ENCODE measurements at places on chromosomes 13 and 19.
A peak's percentile ranks its signal among the peaks of the same experiment; 100 is the strongest.

GRCh38 chr19:1045247-1045603 is 5.3 kb downstream of the ABCA7 start:
- peak; percentile 63 for DNase-seq

- no peak for DNase-seq
These were observed 59.3 kb upstream of the ABCC4 start for GRCh38 chr13:95360464-95361097.

DNA sequence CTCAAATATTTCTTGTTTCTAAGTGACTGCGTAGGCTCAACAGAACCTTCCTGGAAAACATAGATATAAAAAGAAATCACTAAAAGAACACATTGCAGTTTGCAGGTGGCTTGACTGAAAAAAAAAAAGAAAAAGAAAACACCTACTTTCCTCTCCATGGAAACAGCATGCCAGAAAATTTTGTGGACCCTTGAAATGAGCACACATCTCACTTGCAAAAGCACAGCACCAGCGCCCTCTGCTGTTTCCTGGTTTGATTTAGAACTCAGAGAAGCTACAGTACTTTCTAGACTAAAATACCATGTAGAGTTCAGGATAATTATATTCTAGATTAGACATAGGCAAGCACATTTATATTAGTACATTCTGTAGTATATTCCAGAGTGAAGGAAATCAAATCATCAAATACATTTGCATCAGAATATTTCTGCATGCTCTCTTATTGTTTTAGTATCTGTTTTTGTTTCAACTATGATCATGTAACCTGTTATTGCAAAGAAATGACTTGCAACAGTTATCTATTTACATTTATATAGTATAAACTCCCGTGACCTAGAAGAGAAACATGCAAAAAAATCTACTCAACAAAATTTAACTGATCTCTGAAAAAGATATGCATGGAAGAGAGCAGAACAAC is 22.3 kb upstream of the XPO4 start:
- DNase-seq: peak; percentile 61

- DNase-seq: no peak
These were observed 166.3 kb upstream of the ARGLU1 start for GRCh38 chr13:106734198-106734597.

DNA sequence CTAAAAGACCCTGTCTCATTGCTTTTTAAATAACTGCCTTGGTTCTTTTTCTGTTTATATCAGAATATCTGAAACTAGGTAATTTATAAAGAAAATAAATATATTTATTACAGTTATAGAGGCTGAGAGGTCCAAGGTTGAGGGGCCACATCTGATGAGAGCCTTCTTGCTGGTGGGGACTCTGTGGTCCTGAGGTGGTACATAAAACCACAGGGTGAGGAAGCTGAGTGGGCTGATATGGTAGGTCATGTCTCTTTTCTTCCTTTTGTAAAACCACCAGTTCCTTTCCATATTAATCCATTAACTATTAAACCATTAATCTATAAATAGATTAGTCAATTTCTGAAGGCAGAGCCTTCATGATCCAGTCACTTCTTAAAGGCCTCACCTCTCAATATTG is 109.5 kb upstream of the SPRY2 start:
- DNase-seq: no peak

- DNase-seq: no peak
These were observed 154.0 kb upstream of the GPR12 start for GRCh38 chr13:26914624-26915023.

- DNase-seq: no peak
These were observed 9.9 kb upstream of the ZNF14 start for GRCh38 chr19:19742773-19743172.

GRCh38 chr13:95411428-95412040 is 110.3 kb upstream of the ABCC4 start:
- DNase-seq: no peak

DNA sequence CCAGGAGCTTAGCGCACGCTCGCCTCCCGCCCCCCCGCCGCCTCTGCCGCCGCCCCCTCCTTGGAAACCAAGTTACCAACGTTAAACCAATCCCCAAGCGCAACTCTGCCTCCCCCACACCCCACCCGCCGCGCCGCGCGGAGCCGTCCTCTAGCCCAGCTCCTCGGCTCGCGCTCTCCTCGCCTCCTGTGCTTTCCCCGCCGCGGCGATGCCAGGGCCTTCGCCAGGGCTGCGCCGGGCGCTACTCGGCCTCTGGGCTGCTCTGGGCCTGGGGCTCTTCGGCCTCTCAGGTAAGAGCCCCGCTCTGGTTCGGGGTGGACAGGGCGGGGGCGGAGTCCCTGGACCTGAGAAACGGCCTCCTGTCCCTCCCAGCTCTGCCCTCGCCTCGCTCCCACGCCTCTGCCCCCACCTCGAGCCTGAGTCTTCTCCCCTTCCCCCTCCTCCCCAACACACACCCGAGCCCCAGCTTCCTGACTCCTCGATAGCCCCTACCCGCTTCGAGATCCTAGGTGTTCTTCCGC is at the start of gene ICAM5:
Gene ICAM5, plus strand, starts transcription at position 117 of the 521 bp plus-strand sequence. Its CDS starts 92 bp downstream, at position 209.
- DNase-seq: peak; percentile 24

GRCh38 chr13:43880926-43881325 is 1.2 kb downstream of the LACC1 start:
- no peak for DNase-seq

- DNase-seq: no peak
These were observed 194.7 kb downstream of the LMO7 start for GRCh38 chr13:75830842-75831241.

- DNase-seq: no peak
These were observed 867.7 kb downstream of the PCDH9 start for GRCh38 chr13:66362485-66362884.

- DNase-seq: no peak
These were observed 41.9 kb upstream of the POU2F2 start for GRCh38 chr19:42174188-42174587.

GRCh38 chr19:46970815-46971214 is 48.8 kb upstream of the NPAS1 start:
- DNase-seq: no peak

DNA sequence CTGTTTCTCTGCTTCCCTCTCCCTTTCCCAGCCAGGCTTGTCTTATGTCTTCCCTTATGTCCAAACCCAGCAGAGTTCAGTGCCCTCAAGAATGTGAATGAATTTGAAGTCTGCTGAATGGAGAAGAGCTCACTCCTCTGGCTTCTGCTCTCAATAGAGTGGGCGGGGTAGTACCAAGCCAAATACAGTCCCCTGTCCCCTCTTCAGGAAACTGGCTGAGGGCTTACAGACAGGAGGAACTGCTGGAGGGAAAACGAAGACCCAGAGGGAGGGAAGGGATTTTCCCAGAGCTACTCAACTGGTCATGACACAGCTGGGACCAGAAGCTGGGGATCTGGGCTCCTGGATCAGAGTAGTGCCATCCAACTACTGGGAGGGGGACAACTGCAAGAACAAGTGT is 32.9 kb upstream of the POU2F2 start:
- no peak for DNase-seq

DNA sequence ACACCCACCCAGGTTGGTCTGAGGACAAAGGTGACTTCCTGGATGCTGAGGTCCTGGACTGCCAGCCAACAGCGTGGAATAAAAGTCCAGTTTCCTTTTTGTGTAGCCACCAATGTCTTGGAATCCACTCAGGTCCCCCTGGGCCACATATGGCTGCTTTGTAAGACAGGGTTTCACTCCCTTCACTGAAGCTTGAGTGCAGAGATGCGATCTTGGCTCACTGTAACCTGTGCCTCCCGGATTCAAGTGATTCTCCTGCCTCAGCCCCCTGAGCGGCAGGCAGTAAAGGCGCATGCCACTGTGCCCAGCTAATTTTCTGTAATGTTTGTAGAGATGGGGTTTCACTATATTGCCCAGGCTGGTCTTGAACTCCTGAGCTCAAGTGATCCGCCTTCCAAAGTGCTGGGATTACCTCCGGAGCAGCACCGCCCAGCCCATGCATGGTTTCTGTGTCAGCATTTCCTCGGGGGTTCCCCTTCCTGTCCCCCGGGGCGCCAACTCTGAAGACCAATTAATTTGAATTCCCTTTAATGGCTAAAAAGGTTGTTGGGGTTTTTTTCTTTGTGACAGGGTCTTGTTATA is 17.5 kb downstream of the KANK2 start:
- no peak for DNase-seq

DNA sequence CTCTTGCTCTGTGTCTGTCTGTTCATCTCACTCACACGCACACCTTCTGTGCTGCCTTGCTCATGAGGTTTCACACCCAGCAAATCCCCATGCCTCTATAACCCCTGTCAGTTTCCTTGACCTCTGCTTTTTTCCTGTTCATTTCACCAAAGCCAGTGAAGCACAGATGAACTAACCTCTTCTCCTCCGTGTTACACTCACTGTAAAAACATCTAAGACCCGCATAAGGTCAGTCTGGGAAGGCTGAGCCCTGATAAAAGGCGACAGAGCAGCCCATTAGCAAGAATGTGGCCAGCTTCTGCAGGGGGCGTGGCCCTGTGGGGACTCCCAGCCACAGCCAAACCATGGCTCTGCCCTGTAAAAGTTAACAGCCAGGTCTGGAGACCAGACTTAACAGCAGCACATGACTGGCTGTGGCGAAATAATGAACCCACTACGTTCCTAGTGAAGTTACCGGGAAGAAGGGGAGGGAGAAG is 42.8 kb upstream of the NPAS1 start:
- DNase-seq: no peak

GRCh38 chr13:98500963-98501421 is 75.9 kb downstream of the STK24 start:
- no peak for DNase-seq

DNA sequence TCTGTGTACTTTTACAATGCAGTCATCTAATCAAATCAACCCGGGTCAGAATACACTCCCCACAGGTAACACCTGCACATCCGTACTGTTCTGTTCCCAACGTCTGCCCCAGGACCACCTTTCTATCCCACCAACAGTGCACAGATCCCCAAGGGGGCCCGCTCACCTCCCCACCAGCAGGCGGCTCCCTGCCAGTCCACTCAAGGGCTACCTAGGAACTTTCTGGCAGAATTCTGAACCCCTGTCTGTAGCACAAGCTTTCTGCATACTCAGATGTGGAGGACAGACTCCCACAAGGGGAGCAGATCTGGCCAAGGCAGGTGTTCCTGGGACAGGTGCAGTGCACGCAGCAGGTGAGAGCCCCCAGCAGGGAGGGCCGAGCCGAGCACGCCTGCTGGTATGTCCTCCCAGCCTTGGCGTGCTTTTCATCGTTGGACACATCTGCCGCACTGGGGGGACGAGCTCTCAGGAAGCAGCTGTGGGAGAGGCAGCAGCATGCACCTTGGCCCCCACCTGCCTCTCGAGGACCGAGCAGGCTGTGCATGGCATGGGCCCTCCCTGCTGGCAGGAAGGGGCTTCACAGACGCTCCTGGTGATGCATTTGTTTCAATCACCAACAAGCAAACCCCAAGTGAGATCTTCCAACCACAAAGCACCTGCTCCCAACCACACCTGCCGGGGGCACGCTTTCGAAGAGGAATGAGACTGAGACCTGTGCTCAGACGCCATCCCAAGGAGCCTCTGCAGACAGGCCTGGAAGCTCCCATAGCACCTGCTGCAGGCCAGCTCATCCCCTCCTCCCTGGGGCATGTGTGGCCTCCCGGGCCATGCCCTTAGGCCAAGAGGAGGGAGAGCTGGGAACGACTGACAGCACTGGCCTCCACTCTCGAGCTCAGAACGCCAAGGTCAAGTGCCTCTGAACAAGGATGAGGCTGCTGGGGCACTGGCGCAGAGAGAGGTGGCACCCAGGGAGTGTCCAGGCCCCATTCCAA is 35.9 kb downstream of the RAB20 start:
- no peak for DNase-seq

DNA sequence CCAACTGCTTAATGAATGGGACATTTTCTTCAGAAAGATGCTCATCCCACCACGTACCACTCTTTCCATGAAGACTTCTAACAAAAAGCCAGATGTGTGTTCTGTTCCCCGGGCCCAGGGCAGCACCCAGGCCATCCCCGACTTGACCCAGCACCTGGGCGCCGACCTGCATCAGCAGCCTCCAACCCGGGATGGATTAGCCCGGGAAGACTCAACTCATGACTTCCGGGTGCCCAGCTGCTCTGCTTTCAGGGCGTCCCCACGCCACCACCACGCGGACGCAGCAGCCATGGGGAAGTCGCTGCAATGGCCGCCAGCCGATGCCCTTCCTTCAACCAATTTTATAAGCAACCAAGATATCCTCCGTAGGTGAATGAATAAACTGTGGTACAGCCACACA is 123.8 kb upstream of the TUBA3C start:
- DNase-seq: no peak

DNA sequence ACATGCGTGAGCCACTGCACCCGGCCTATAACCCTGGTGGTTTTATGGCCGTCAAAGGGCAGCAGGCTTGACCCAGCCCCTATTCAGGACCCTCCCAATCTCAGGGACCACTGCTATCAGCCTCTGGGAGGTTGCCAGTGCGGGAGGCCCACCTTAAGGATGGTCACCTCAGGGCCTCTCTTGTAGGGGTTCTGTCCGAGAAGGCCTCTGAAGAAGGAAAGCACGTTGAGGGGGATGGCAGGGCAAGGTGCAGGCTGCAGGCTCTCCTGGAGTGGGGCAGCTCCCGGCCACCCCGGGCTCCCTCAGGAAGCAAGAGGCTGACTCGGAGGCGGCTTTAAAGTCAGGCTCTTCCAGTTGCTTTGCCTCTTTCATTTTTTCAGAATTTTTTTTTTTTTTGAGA is 6.0 kb upstream of the GRTP1 start:
- DNase-seq: no peak

GRCh38 chr13:44220948-44221347 is 152.7 kb upstream of the SERP2 start:
- no peak for DNase-seq

DNA sequence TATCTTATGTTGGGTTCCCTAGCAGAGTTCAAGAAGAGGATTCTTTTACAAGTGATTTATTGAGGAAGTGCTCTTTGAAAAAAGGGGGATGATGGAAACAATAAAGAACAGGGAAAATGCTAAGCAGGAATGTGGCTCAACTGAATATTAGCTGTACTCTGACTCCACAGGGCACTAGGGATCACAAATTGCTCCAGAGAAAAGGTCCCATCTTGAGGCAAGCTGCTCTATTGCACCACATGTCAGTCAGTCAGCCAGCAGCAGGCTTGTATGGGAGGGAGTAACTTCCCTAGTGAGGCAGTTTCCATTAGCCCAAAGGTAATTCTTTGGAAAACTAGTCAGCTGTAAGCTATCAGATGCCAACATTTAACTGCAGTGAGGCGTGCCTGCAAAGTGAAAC is 73.3 kb upstream of the FNDC3A start:
- DNase-seq: no peak

DNA sequence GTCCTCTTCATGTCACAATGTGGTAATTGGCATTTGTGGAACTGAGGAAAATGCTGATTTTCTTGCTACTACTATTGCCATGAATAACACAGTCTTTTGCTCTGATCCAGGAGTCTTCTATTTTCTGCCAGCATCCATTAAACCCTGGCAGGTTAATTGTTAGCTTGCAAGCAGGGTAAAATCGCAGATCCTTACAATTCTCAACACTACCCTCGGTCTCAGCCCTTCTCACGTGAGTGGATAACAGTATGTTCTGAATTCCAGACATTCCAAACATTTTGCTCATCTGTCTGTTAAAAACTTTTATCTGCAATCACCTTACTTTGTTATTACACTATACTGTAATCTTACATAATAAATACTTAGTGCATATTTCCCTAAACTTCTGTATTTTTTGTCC is 251.3 kb upstream of the ATXN8OS start:
- DNase-seq: no peak
